NCI-H2029 (cell line): ENCODE measurements at places on chromosomes 12 and 14.

DNA sequence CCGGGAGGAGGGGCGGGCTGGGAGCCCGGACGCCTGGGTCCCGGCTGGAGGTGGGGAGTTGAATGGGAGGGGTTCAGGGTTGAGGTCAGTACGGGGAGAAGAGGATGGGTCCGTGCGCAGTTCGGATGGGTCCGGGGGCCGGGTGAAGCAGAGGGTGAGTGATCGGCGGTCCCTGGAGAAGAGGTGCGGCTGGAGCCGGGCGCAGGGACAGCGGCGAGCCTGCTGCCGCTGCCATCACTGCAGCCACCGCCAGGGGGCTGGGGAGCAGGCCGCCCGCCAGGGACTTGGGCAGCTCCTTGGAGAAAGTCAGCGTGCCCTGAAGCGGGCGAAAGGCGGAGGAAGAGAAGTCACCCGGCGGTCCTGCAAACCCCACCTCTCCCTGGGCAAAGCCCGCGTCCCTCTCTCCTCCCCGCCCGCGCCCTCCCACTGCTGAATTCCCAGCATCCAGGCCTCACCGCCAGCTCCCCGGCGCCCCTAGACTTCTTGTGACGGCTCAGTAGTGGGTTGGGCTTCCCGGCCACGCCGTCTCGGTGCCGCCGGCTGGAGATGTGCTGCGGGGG is 6.0 kb upstream of the GPR84 start:
- DNase-seq = peak; percentile 14

DNA sequence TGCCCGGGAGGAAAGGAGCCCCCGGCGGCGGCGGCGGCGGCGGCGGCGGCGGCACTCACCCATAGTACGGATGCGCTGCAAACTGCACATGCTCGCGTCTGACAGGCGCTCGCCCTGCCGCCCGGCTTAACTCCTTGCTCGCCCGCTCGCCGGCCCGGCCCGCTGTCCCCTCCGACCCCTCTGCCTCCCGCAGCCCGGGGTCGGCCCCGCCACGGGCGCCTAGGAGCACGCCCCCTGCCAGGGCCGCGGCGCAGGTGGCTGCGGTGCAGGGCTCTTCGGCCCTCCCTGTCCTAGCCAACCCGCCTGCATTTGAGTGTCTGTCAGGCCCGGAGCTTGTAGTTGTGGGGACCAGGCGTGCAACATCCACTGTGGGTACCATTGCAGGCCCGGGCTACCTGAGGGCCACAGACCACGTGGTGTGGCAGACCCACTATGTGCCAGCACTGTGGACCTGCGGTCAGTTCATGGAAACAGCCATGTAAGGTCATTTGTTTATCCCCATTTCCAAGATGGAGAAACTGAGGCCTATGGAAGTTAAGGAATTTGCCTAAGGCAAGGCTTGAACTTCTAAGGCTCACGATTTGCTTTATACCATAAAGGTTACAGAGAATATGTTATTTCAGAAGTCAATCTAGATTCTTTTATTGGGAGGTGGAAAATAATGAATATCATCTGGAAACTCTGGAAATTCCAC is 17.6 kb upstream of the PLEKHH1 start:
- no peak for DNase-seq

DNA sequence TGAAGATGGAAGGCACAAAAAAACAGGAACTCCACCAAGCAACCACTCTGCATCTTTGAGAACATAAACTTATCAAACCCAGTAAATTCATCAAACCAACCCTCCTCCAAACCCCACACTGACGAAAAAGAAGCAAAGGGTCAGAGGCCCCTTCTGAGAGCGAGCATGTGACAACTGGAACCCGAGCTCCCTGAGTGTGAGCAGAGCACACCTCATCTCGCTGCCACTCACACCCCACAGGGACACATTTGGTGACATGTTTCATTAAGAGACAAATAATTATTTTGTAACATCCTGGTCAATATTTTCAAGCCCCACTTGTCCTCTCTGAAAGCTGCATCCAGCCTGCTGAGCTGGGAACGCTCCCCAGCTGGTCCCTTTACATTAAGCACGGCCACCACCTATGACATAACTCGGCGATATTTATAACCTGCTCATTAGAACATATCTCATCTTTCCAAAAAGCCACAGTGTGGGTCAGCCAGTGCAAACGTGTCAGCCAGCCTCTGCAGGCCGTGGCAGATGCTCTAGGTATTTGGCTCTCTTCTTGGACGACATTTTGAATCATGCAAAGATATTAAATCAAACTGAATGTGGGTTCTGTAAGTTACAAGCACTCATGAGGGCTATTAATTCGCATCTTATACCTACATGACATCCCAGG is 120.1 kb downstream of the TTC7B start:
- no peak for DNase-seq

DNA sequence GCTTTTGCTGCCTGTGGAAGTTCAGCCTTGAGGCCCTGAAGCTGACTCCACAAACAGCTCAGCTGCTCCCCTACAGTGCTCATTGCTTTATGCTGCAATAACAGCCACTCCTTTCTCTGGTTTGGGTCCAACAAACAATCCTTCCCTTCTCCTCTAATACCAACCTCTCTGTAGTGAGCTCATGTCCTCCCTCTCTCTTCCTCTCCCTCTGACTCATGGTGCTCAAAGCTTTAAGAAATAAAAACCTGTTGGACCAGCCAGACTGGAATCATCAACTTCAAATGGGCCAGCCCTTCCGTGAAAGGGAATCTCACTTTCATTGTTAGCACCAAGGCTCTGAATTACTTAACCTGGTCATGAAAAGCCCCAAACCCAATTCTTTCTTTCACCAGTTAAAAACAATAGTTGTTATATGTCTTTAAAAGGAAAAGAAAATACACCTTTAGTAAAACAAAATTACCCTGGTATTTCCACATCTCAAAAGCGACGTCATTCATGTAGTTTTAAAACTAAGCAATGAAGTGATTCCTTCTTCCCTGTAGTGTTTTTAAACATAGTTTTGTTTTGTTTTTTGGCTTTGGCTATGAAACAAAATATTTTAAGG is 126.4 kb downstream of the DUSP6 start:
- DNase-seq = peak; percentile 94

- DNase-seq = no peak
Observed at GRCh38 chr12:29572938-29573337, 75.5 kb upstream of the OVCH1 start.

GRCh38 chr12:98909746-98910145 is 264.7 kb downstream of the APAF1 start:
- DNase-seq = no peak

GRCh38 chr14:90405101-90405500 is 8.3 kb downstream of the CALM1 start:
- no peak for DNase-seq

- DNase-seq = no peak
Observed at GRCh38 chr14:99634443-99634842, 10.5 kb upstream of the HHIPL1 start.

DNA sequence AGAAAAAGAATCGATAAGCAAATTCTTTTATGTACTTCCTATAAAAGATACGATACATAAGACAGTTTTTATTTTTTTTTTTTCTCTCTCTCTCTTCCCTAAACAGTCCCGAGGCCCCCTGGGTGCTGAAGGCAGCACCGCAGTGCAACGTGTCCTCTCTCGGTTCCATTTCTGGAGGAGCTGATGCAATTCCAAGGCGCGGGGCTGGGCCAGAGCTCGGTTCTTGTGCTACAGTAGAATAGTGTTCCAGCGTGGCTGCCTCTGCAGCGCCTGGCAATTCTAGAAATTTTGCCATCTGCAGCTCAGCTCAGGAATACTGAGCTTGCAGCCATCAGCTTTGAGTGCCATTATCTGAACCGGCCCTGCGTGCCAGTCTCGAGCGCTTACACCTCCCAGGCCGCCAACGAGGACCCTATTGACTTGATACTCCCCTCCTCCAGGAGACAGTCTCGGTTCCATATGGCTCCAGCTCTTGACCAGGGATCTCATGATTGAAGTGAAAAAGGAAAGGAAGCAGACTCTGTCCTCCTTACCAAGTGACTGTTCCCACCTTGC is 630 bp downstream of the ALDH1L2 start:
- DNase-seq = no peak

DNA sequence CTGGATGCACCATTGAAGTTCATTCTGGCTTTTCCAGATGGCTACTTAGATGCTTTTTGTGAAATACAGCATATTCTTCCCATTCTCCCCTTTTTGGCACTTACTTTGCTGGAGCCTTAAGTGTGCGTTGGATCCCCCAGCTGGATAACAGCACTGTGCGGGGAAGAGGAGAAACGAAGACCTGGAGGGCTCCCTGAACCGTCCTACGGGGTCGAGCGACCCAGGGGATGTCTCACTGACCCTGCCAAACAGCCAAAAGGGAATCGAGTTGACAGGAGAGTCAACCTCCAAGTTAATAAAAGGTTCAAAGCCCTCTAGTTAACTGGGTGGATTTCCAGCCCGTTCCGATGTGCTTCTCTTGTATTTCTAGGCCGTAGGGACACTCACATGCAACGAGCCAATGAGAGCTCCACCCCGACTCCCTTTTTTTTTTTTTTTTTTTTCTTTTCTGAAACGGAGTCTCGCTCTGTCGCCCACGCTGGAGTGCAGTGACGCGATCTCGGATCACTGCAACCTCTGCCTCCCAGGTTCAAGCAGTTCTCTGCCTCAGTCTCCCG is 1.0 kb upstream of the CAMKK2 start:
- DNase-seq = peak; percentile 24

DNA sequence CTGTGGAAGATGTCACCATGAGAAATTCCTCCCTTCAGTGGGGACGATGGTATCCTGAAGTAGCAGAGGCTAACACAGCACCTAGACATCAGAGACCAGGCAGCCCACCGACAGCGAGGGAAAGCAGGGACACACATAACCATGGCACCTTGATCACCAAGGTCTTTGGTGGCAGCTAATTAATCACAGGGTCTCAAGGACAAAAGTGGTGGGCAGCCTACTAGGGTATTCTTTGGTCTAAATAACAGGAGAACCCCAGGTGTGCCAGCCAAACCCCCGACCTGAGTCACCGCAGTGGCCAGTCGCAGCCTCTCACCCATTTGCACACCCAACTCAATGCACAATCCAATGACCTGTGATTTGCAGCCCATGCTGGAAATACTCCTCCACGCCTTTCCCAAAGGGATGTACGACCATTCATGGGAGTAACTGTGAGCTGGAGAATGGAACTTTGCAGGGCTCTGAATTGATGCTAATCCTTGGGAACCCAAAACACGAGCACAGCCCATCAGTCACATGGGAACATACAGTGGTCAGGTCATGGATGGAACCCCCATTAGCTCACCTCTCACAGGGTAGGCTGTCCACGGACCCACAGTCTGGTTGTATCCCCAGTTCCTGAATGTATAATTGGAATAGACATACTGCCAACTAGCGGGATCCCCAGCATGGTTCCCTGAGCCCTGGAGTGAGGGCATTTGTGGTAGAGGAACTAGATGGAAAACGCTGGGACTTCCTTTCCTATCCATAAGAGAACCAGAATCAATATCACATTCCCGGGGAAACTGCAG is 58.7 kb upstream of the C14orf180 start:
- no peak for DNase-seq

DNA sequence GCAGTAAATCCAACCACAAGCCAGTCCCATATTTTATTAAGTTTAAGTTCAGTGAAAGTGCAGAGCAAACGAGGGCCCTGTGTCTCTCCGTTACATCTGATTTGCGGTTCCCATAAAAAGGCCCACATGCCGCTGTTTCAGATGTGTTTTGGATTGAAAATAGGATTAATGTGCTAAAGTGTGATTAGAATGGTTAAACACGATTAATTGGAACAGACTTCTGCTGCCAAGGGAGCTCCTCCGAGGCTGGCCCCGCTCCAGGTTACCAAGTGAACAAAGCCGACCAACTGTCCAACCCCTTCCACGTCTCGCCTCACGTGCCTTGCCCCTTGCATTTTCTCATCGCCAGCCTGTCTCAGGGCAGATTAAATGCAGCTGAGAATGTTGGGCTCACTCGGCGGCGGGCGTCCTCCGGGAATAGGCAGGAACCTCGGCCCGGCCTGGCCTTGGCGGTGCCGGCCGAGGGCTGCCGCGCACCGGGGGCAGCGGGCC is 166.5 kb upstream of the GSC start:
- DNase-seq = peak; percentile 63

DNA sequence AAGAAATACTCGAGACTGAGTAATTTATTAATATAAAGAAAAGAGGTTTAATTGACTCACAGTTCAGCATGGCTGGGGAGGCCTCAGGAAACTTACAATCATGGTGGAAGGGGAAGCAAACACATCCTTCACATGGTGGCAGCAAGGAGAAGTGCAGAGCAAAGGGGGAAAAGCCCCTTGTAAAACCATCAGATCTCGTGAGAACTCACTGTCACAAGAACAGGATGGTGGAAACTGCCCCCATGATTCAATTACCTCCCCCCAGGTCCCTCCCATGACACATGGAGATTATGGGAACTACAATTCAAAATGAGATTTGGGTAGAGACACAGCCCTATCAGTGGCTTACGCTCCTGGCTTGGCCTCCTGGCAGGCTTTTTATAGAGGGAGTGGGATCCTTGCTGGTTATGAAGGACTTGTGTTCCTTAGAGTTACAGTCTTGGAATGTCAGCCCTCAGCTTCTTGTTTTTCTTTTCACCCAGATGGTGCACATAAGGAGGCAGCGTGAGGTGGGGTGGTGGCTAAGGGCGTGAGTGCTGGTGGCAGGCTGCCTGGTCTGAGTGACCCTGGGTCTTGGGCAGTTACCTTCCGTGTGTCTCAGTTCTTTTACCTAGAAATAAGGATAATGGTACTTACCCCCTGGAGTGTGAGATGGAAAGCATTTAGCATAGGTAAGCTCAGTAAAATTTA is 25.7 kb downstream of the TRAF3 start:
- no peak for DNase-seq

DNA sequence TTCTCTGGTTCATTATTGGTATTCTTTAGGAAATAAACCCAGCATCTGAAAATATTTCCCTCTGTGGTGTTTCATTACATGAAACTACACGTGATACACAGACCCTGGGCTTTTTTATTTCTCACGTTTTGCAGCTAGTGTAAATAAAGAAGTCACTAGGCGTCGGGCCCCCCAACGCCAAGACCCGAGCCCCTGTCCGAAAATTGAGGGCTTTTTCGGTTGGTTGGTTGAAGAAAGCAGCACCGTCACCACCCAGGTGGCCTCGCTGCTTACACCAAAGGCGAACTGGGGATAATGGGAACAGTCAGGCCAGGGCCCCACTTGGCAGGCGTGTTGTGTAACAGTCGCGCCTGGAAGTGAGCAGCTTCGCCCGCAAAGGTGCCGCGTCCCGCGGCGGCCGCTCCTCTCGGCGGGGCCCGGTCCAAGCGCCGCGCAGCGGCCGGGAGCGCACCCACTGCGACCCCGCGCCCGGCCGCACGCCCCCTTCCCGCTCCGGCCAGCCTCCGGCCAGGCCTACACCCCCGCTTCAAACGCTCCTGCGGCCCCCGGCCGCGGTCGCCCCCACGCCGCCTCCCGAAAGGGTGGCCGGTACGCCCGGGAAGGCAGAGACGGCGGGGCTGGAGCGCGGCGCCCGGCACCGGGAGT is 1.2 kb downstream of the DUSP16 start:
- DNase-seq = peak; percentile 45

- DNase-seq = no peak
Observed at GRCh38 chr14:90546767-90547166, 149.9 kb downstream of the CALM1 start.

- no peak for DNase-seq
Observed at GRCh38 chr14:69318901-69319475, 59.0 kb downstream of the GALNT16 start.

DNA sequence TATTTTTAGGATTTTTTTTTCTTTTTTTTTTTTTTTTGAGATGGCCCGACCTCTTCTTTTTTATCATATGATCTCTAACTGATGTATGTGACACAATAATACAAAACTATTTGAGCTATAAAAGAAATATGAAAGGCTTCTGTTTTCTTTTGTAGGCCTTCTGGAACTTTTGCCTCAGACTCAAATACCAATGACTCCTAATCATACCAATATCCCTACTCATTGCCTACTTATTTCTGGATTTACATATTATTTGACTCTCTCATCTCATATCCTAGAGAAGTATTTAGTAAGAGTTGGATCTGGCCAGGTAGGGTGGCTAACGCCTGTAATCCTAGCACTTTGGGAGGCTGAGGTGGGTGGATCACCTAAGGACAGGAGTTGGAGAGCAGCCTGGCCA is 12.7 kb upstream of the WDR89 start:
- DNase-seq = no peak
